Vagina (tissue), 2 donors: ENCODE measurements at places on chromosomes 11 and 22. TPM values are rescaled to one million over a fixed set of nuclear protein-coding genes. Genes with fewer than 3 reads are reported as not detected.

The TSGA10IP gene
- not detected for total RNA-seq

The TUBA8 gene
- 5.6 TPM for total RNA-seq

The PRPF19 gene
- 54.0 TPM for total RNA-seq

The BTBD18 gene
- total RNA-seq: not detected

The SRSF8 gene
- total RNA-seq: 35.1 TPM

The CREB3L1 gene
- 11.8 TPM for total RNA-seq

The SCUBE2 gene
- total RNA-seq: 36.3 TPM

The LINC01488 gene
- total RNA-seq: not detected

The GUCY1A2 gene
- total RNA-seq: 7.4 TPM
